ENCODE measurements at places on chromosomes 16 and 17.

GRCh38 chr16:29747947-29748759 lies 2.4 kb upstream of the C16orf54 start:
- DNase-seq = no peak

DNA sequence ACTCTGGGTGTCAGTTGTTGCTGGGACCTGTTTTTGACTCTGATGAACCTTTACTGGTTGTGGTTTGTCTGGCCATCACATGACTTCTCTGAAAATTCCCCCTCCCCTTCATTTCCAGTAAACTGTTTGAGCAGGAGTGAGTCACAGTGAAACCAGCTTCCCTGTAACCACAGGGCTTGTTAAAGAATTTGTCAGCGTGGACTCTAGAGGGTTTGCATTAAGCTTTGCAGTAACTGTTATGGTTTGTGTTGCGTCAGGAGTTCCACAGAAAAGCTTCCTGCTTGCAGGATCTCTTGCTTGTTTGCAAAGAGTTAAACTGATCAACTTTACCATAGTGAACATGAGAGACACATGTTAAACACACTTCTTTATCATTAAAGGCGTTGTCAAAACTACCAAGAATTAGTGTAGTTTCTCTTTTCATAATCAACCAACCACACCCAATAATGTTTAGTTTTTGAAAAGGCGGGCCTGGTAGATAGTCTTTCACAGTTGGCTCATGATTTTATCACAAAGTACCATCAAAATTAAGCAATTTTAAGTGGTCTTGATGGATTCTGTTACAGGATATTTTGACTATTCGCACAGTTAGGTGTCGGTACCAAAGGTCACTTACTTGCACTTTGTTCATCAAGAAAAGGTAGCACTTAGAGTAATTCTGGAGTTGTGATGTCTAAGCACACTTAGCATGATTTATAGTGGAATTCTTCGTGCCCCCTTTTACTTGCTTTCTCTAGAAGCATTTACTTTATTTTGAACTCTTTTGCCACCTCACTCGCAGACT lies 79.3 kb downstream of the VMP1 start:
- peak; percentile 77 for DNase-seq

DNA sequence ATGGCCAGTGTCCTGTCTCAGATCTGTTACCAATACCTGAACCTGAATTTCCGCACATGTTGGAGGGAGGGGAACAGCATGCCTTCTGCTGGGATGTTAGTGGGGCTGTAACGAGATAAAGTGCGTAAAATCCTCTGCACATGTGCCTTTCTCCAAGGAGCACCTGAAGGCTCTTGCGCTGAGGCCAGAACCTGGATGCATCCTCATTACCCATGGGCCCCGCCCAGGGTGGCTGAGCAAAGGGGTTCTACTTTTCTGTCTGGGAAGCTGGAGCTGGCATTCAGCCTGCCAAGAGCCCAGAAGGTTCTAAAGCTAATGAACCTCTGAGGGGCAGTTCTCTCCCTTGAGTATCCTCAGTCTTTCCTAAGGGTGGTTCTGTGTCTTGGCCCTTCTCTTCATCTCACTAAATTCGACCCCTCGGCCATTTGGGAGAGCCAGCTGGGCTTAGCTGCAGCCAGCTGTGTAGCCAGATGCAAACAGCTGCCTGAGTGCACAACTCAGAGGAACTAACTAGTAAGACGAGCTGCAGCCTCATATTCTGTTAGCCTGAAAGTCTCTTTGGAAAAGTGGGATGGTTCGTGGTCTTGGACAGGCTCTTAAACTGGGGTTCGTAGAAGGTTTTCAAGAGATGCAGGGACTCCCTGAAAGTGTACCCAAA lies 2.5 kb downstream of the ITGA3 start:
- no peak for DNase-seq

- DNase-seq = no peak
Observed at GRCh38 chr16:86634292-86634691, 55.9 kb downstream of the FOXL1 start.

- DNase-seq = no peak
Observed at GRCh38 chr16:17457513-17457912, 13.2 kb downstream of the XYLT1 start.

DNA sequence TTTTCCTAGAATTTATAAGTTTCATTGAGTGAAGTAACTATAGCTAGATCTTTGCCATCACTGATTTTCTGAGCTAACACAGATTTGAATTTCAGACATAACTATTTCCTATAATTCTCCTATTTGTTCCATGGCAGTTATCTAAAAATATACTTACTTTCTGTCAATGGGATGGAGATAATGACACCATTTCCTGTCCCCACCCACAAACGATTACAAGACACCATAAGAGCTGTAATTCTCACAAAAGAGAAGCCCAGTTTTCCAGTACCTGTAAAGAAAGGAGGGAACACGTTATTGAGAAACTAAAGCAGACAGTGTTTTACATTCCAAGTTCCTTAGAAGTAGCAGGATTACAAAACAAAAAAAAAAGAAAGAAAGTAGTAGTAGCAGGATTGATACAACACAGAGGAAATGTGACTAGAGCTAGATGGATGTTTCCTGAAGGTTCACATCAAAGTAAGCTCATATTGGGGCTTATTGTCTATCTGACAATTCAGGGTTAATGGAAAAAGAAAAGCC lies 110.9 kb upstream of the TOB1 start:
- no peak for DNase-seq

GRCh38 chr16:48596326-48596725 lies 13.7 kb downstream of the N4BP1 start:
- DNase-seq = peak; percentile 62

DNA sequence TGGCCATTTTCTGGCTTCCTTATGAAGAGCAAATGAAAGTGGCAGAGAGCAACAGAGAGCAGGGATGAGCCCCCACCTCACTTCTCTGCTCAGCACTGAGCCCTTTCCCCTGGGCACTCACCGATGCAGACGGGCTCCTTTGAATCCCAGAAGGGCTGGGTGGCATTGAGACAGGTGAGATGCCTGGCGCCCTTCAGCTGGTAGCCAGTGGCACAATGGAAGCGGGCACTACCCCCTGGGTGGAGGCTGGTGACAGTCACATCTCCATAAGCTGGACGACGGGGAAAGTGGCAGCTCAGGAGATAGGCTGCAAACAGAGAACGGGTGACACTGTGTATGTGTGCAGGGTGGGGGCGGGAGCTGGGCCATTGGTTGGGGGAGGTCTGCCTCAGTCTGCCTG lies 12.5 kb upstream of the PHF12 start:
- no peak for DNase-seq

GRCh38 chr16:79599837-79600637 lies 500 bp downstream of the MAF start:
- DNase-seq = peak; percentile 57

DNA sequence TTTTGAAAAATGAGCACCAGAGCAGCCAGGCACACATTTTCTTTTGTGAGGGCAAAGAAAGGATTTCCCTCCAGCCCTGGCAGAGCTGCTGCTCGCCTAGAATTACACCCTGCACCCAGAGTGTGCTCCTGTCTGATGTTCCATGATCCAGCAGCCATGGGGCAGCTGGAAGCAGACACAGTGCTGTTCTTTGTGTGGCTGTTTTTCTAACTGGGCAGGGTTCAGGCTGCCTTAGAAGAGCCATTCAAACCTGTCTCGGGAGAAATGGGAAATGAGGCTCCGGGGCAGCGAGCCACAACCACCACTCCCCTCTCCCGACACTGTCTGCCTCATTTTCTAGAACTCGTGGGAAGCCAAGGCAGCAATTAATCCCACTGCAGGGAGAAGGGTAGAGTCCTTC lies 28.9 kb downstream of the LITAF start:
- no peak for DNase-seq

GRCh38 chr16:591231-591630 lies 1.4 kb downstream of the RAB40C start:
- DNase-seq = no peak

- no peak for DNase-seq
Observed at GRCh38 chr17:41779954-41780353, 6.6 kb downstream of the JUP start.

DNA sequence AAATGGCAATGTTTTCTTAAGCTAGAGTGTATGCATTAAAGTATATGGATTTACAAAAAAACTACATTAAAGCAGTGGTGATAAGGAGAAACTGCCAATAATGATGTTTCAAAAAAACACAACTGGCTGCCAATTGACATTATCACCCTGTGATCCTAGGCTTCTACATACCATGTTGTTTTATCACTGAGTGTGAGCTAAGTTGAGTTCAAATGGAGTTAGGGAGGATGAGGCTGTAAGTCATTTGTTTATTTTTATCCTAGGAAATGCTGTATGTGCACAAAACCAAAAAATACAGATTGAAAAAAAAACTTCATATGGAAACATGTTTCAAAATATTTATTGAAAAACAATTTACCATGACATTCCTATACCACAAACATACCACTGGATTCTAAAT lies 22.9 kb downstream of the CHCT1 start:
- no peak for DNase-seq

DNA sequence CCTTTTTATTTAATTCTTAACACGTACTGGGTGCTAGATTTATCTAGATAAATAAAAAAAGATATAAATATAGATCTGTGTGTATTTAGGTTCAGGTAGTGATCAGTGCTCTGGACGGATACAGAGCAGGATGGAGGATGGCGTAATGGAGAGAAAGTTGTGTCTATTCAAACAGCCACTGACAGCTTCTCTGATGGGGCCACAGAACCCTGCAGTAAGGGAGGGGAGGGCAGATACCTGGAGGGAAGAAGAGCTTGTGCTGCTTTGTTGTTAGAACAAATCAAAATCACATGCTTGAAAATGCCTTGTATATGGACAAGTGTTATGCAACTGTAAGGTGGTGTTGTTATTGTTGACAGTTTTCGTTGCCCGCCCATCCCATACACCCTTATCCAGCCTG lies 170.2 kb downstream of the UTP18 start:
- DNase-seq = no peak

DNA sequence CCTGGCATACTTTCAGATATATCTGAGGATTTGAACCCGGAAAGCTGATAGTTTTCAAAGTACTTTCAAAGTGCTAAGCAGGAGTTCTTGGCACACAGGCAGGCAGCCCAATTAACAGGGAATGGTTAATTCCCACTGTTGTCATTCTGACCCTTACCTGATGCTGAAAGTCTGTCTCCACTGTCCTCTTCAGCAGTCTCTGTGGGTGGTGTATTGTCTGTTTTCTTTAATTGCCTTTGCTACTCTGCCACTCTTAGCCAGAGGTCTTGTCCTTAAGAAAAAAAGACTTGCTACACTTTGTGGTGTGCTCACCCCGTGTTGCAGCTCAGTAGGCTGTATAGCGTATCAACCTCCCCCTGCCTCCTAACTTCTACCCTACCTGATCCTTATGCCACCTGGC lies 63.2 kb upstream of the SLC12A3 start:
- DNase-seq = no peak

DNA sequence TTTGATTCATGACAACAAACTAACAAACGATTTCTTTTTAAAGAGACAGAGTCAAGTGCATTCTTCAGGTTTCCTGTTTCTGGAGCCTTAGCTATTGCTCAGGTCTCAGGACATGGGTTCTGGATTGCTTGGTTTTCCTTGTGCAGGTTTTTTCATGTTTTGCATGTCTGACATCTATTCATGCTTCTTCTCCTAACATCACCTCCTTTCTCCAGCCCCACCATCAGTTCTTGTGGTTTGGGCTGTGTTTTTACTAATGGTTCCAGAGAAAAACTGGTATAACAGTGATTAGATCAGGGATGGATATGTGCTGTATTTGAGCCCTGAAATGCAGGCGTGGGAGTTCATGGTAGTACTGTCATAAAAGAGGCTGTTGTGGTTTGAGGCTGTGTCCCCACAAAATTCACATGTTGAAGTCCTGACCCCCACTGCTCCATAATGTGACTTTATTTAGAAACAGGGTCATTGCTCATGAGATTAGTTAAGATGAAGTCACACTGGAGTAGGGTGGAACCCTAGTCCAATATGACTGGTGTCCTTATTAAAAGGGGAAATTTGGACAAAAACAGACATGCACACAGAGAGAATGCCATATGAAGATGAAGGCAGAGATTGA lies 67.9 kb downstream of the IRX6 start:
- no peak for DNase-seq
